ENCODE measurements at places on chromosomes 4 and X.

- DNase-seq: no peak
Measured at GRCh38 chr4:47733302-47734175, 104.3 kb downstream of the CORIN start.

DNA sequence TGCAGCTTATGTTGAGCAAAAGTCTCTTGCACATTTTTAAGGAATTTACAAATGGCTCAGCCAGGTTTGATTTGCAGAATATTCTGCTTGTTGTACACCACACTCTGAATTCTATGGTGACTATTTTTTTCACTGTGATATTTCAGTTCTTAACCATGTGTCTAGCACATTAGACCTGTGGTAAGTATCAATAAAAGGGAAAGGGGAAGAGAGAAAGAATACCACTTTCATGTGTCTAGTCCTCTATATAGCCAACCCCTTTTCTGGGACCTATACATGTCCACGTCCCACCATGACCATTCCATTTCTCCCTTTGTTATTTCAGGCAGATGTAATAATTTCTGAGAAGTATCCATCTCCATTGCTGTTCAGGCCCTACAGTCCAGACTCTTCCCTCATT lies 121.3 kb upstream of the PNPLA4 start:
- no peak for DNase-seq

GRCh38 chr4:72702948-72703347 lies 133.9 kb upstream of the ADAMTS3 start:
- DNase-seq: no peak

DNA sequence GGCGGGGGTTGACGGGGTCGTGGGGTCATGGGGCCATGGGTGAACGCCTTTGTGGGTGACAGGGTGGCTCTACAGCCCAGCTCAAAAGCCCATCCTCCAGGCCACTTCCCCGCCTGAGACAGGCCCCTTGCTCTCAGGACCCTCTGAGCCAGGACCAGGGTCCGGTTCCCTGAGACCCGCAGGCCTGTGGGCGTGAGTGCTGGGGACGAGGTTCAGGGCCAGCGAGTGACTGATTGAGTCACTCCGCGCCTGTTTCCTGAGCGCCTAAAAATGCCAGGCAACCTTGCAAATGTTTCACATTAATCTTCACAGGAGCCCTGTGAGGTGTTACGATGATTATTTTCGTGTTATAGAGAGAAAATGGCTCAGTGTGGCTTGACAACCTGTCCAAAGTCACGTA lies 97.8 kb downstream of the ZNF674 start:
- no peak for DNase-seq

DNA sequence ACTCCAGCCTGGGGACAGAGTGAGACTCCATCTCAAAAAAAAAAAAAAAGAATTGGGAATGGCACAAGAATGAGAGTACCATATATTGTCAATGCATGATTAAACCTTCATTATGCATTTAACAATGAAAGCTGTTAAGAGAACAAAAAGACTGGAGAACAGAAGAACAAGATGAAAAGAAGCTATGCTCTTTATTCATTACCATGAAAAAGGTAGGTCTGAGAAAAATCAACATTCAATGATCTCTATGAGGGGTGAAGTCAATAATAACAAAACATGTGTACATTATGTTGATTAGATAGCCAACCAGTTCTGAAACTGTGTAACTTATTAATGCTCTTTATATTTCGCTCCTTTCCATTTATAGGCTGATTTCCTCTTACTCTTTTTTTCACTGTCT lies 100.9 kb downstream of the BRWD3 start:
- DNase-seq: no peak

DNA sequence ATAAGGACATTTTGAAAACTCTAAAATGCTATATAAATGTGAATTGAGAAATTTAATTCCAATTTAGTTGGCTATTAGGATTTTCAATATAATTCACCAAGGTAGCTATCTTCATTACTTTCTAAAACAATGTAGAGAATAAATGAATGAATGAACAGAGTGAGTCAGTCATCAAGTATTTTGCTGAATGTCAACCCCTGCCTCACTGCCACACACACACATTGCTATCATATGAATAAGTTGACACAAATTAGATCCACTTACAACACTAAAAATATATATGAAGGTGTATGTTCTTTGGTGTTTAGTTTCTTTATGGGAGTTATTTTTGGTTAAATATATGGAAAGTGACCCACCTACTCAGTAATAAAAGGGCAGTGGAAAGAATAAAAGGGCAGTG lies 141.4 kb upstream of the SMIM10 start:
- no peak for DNase-seq
